Activated CD4-positive, alpha-beta T cell treated with anti-CD3 and anti-CD28 coated beads, Interleukin-2, amount 10 ng/mL, durations not matched to agents 7 days and 5 days (primary cell): ENCODE measurements at places on chromosomes 4 and X.

DNA sequence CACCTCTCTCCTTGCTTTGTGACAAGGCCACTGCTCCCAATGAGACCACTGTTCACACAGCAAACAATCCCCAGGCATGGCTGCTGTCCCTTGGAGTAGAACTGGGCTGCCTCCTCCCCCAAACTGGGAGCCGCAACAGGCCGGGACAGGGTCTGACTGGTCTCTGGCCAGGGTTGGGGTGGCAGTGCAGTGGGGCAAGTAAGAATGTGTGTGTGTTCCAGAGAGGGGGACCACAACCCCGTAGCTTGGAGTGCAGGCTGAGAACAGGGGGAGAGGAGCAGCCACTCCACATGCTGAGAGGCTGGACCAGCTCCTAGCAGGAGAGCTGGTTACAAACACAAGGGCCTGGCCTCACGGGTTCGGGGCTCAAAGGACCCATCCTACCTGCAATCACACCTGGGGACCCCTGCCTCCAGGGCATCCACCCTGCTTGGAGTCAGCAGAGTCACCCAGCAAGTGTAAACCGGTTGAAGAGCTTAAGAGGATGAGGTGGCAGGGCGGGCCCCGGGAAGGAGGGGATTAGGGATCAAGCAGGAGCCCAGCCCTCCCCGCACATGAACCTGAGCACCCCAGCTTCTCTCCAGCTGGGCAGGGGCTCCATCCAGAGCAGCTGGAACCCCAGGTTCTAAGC lies 3.8 kb upstream of the ZNF185 start:
- no peak overlapping the region for H3K27ac ChIP-seq
- peaks cover 21% of the 10 kb centered on the region for H3K27me3 ChIP-seq
- no peak for DNase-seq
- H3K4me1 ChIP-seq = no peaks in the 10 kb centered on the region

DNA sequence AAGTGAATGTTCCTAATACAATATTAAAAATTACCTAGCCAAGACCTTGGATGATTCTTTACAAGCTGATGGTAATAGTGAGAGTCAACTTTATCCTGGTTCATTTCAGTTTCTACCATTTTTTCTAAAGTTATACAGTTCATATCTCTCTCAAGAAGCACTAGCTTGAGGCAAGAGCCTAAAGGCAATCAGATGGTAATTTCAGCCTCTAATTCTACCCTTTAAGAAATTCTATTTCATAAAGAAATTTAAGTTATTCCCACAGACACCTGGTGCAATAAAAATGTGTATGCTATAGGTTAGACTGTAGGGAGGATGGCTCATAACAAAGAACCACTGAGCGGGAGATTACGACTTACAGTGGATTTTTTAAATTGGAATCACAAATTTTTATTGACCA lies 984.2 kb upstream of the ADGRL3 start:
- no peak overlapping the region for H3K27ac ChIP-seq
- no peak overlapping the region for H3K4me3 ChIP-seq
- no peaks in the 10 kb centered on the region for H3K4me1 ChIP-seq
- H3K27me3 ChIP-seq = no peaks in the 10 kb centered on the region

DNA sequence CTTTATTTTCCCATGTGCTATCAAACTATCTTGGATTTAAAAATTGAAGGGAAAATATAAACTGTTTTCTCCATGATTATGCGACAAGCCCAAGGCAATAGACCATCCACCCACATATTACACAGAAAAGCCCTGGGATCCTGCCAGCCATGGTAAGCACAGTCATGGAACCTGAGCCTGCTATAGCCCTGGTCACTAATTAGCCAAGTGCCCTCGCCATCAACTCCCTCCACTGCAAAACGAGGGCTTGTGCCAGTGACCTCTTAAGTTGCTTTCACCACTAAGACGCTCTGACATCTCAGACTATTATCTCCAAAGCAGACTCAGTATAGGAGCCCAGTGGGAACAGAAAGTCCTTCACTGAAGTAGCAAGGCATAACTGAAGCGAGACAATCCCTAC lies 69.2 kb downstream of the NLGN4X start:
- DNase-seq = no peak
- no peaks in the 10 kb centered on the region for H3K27me3 ChIP-seq
- no peaks in the 10 kb centered on the region for H3K36me3 ChIP-seq

DNA sequence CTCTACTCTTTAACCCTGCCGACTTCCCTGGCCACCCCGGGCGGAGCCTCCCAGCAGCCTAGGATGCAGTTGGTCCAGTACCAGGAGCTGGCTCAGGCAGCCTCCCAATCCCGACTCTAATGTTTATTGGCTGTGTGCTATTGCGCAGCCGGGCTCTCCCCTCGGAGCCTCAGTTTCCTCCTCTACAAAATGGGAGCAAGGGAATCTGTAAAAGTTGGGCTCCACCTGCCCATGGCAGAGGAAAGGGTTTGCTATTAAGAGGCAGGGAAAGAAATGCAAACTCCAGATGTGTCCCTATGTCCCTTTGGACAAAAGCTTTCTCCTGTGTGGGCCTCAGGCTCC lies 140.8 kb upstream of the PJA1 start:
- H3K36me3 ChIP-seq = no peaks in the 10 kb centered on the region
- no peak for DNase-seq
- no peak overlapping the region for H3K4me3 ChIP-seq
- no peak overlapping the region for H3K27ac ChIP-seq
- H3K4me1 ChIP-seq = no peaks in the 10 kb centered on the region

DNA sequence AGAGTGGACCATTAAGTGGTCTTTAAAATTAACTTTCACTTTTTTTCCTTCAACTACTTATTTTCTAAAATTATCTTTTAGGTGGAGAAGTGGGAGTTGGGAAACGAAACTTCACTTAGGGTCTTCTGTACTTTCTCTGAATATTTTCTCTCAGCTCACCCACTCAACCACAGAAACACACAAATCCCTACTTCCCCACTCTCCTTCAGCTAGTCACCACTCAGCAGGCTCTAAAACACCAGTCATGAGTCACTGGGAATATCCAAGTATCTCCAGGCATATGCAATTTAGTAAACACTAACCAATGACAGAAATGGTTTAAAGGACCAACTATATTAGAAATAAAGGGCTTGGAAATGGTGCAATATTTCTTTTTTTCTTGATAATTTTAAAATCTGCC lies 153.0 kb upstream of the RPS6KA6 start:
- no peaks in the 10 kb centered on the region for H3K36me3 ChIP-seq
- no peak overlapping the region for H3K27ac ChIP-seq
- H3K27me3 ChIP-seq = no peaks in the 10 kb centered on the region
- H3K4me1 ChIP-seq = no peaks in the 10 kb centered on the region
- no peak overlapping the region for H3K4me3 ChIP-seq
- DNase-seq = no peak

DNA sequence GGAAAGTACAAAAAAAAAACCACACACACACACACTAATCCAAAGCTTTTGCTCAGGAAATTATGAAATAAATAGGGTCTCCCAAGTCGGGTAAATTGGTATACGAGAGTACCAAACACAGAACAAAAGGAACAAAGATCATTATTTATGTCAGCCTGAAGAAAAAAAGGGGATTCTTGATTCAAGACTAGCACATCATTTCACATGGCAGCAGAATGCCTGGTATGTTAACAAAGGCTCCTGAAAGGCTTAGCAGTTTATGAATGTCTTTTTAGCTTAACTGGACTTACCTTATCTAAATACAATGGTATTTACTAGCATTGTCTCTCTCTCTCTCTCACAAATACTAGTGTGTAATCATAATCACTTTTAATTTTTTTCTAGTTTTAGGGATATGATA lies 11.3 kb downstream of the RAP2C start:
- peaks cover 17% of the 10 kb centered on the region for H3K36me3 ChIP-seq
- no peak for DNase-seq
- no peak overlapping the region for H3K27ac ChIP-seq

DNA sequence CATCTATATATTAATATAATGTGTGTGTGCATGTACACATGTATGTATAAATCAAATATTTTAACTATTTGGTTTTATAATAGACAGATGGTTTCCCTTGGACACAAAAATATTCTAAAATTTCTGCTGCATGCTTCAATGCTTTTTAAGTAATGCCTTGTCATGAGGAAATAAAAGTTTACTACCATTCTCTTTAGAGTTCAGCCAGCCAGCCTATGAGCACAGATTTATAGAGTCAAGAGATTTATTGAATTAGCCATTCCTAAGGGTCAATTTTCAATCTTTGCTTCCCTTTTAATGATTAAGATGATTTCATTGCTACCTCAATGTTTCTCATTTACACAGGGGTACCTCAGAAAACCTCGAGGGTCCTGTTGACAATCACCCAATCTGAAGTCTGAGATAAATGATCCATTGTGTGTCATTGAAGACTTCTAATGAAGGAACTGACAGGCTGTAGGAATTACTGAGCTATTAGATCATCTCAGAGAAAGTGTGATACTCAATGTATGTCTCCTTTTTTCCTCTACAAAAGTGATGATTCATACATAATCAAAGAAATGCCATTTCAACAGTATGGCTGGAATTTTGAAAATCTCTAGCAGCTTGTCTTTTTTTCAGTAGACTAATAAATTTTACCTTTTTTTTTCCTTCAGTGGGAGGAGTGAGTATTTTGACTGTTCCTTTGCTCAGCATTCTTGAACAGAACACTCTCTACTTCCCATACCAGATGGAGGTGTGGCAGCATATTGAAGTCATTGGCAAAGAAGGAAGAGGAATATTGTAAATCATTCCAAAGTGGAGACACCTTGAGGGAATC lies 222.6 kb upstream of the PCDH18 start:
- H3K36me3 ChIP-seq = no peaks in the 10 kb centered on the region
- no peaks in the 10 kb centered on the region for H3K4me1 ChIP-seq
- no peak overlapping the region for H3K4me3 ChIP-seq
- H3K27me3 ChIP-seq = no peaks in the 10 kb centered on the region

DNA sequence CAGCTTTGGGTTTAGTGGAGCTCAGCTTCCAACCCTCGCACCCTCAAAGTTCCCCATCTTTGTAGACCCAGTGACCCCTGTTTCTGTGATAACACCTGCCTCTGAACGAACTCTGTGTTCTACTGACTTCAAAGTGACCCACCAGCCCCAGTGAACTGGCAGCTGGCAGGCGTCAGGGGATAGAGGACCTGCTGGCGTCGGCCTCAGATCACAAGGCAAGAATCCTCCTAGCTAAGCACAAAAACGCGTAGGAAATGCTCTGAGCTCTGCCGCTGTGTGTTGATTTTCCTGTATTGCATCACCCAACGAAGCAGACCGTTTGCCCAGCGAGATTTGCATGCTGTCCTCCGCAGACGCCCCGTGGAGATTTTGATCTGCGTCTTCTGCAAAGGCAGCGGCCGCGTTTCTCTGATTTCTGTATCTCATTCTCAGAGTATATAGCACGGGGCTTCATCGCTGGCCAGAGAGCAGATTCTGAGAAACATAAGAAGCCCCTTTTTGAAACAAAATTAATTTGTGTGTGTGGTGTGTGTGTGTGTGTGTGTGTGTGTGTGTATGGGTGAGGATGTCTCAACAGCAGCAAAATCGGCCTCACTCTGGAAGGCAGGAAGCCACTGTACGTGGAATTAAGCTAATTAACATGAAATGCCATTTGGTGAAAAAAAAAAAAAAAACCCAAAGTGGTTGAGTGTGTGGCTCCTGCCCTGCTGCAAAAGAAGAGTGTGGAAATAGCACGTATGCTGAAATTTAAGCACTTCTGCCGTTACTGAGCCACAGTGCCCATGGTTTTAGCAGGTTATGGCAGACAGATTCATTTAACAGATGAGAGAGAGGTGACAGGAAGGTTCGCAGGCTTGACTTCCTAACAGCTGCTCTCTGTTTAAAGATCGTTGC lies 29.2 kb upstream of the ASMTL start:
- H3K36me3 ChIP-seq = peaks cover 84% of the 10 kb centered on the region
- H3K4me1 ChIP-seq = peaks cover 78% of the 10 kb centered on the region
- peak; percentile 87 for DNase-seq
- peak overlapping the region; percentile 75 for H3K4me3 ChIP-seq

DNA sequence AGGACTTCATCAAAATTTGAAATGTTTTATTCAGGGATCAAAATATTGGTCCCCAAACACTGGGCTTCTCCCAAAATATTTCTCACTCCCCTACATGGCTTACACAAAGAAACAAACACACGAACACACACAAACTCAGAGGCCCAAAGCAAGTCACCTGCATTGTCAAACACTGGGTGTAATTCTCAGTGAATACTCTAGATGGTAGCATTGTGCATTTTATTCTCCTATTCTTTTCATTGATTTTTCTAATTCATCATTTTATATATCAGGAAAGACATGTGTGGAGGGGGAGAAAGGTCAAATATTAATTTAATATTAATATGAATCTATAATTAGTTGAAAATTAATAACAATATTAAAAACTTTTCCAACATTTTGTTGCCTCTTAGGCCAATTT lies 72.3 kb upstream of the TNMD start:
- no peak overlapping the region for H3K4me3 ChIP-seq
- H3K27me3 ChIP-seq = peaks cover 1% of the 10 kb centered on the region
- H3K4me1 ChIP-seq = no peaks in the 10 kb centered on the region
- no peak overlapping the region for H3K27ac ChIP-seq

- H3K4me1 ChIP-seq = no peaks in the 10 kb centered on the region
- no peaks in the 10 kb centered on the region for H3K27me3 ChIP-seq
- no peaks in the 10 kb centered on the region for H3K36me3 ChIP-seq
These were observed 132.7 kb downstream of the ARHGAP24 start for GRCh38 chr4:85607624-85608023.

DNA sequence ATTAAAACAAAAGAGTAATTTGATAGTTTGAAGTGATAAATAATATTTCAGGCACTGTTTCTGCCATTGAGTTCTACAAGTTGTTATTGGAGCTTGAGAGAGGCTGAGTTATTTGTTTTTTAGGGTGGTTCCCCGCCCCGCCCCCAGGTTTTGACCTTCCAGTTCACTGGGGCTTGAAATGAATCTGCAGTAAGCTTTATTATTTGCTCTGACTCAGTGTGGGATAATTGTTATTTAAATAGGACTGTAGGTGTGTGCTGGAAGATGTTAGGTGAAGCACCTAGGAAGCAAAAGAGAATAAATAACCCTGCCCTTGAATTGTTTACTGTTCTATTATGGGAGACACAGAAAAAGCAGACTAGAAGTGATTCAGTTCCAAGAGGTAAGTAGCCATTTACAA lies 81.2 kb upstream of the KCNIP4 start:
- no peak overlapping the region for H3K27ac ChIP-seq
- H3K4me1 ChIP-seq = no peaks in the 10 kb centered on the region
- H3K4me3 ChIP-seq = no peak overlapping the region

DNA sequence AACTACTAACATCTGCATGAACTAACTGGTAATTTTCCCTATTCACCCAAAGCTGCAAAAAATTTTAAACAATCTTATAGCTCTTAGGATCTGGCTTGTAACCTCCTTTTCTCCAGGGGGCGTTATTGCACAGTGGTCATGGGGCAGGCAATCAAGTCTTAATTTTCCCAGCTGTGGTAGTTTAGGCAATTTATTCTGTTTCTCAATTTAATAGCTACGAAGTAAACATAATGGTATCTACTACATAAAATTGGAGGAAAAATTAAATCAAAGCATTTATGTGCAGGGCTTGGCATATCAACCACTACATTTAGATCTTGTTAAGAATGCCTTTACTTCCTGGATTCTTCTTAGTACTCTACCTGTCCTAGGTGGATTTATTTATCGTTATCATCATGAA lies 137.4 kb upstream of the GUCY1A1 start:
- H3K4me3 ChIP-seq = no peak overlapping the region
- no peaks in the 10 kb centered on the region for H3K27me3 ChIP-seq
- H3K36me3 ChIP-seq = no peaks in the 10 kb centered on the region
- no peaks in the 10 kb centered on the region for H3K4me1 ChIP-seq

GRCh38 chrX:118943102-118943501 lies 31.3 kb upstream of the LONRF3 start:
- no peak overlapping the region for H3K4me3 ChIP-seq
- no peak overlapping the region for H3K27ac ChIP-seq
- DNase-seq = no peak
- H3K4me1 ChIP-seq = no peaks in the 10 kb centered on the region
- H3K36me3 ChIP-seq = no peaks in the 10 kb centered on the region
